ENCODE measurements at places on chromosomes 12 and 14. TPM values are rescaled to one million over a fixed set of nuclear protein-coding genes. Genes with fewer than 3 reads are reported as not detected.

- H3K4me3 ChIP-seq = no peak overlapping the region
- no peaks in the 10 kb centered on the region for H3K27me3 ChIP-seq
- H3K36me3 ChIP-seq = no peaks in the 10 kb centered on the region
- H3K4me1 ChIP-seq = no peaks in the 10 kb centered on the region
- no peak for DNase-seq
Measured at GRCh38 chr12:53115112-53115890, 12.0 kb downstream of the SOAT2 start.

RGS6 gene
- total RNA-seq = not detected

GRCh38 chr14:104604458-104605449 is at the start of gene TMEM179:
Gene TMEM179 (minus strand): TSS chr14:104604772. CDS start chr14:104604741, 31 bp downstream.
- H3K36me3 ChIP-seq = no peaks in the 10 kb centered on the region
- DNase-seq = peak; percentile 47
- H3K4me3 ChIP-seq = no peak within 1 kb of the TSS
- no peaks in the 10 kb centered on the region for H3K4me1 ChIP-seq
- H3K27me3 ChIP-seq = peaks cover 65% of the 10 kb centered on the region

DNA sequence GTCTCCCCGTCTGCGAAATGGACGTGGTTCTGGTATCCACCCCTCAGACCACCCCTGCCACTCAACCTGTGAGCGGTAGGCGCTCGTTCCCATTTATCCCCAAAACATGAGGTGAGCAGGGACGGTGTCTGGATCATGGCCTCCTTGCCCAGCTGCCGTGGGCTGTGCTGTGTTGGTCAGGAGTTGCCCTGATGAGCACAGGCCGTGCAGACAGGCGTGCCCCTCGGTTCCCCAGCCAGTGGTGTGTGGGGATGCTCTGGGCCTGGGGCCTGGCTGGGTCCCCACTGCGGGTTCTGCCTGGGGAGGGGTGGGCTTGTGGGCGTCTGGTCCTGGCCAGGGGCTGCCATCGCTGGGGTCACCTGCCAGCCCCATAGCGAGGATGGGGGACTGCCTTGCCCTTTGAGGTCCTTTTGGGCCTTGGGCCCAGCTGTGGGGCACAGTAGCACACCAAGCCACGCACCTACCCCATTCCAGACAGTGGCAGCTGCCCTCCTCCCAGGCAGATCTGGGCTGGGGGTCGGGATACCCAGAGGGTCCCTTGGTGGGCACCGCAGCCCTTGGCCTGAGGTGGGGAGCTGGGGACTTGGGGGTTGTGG is 11.3 kb upstream of the PUS1 start:
- no peak for DNase-seq
- no peak overlapping the region for H3K27ac ChIP-seq
- peaks cover 38% of the 10 kb centered on the region for H3K36me3 ChIP-seq
- no peak overlapping the region for H3K4me3 ChIP-seq

KRT4 gene
- total RNA-seq = not detected

DNA sequence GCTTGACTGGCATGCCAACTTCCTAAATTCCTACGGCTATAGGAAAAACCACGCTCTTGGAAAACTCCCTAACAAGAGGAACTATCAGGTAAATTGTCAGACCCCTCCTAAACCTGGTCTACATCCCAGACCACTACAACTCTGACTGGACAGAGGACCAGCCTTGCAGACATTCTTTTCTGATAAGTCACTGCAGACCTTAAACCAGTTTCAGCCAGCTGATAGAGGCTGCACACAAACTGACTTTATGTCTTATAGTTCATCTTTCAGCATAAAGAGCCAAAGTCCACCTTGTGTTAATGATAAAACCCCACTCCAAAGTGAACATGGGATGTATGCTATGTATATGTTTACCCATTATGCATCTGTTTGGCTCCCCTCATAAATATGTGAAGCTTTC is 166.6 kb downstream of the KTN1 start:
- no peak for DNase-seq
- no peaks in the 10 kb centered on the region for H3K36me3 ChIP-seq
- H3K4me1 ChIP-seq = peaks cover 9% of the 10 kb centered on the region
- H3K27me3 ChIP-seq = no peaks in the 10 kb centered on the region
- no peak overlapping the region for H3K4me3 ChIP-seq

- no peak overlapping the region for H3K27ac ChIP-seq
- no peaks in the 10 kb centered on the region for H3K36me3 ChIP-seq
- H3K4me3 ChIP-seq = no peak overlapping the region
- H3K27me3 ChIP-seq = peaks cover 24% of the 10 kb centered on the region
Measured at GRCh38 chr14:105783707-105784106, 257.3 kb downstream of the TMEM121 start.

Data from A673 (cell line).